ENCODE measurements at places on chromosomes 11 and 22.

DNA sequence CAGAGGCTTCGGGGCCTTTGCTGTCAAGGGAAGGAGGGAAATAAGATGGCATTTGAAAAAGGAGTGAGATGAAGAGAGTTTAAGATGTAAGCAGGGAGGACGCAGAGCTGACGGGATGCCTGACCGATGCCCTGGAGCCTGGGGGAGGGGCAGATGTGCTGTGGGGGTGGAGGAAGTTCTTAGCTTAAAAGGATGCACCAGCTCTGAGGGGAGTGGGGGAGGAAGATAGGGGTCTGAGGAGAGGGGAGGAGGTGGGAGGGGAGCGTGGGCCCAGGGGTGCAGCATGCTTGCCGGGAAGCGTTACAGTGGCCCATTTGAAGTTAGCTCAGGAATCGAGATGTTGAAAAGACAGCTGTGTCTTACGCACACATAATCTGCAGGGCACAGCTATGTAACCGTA, 56.3 kb downstream of the RPS6KA4 start:
- DNase-seq = no peak

DNA sequence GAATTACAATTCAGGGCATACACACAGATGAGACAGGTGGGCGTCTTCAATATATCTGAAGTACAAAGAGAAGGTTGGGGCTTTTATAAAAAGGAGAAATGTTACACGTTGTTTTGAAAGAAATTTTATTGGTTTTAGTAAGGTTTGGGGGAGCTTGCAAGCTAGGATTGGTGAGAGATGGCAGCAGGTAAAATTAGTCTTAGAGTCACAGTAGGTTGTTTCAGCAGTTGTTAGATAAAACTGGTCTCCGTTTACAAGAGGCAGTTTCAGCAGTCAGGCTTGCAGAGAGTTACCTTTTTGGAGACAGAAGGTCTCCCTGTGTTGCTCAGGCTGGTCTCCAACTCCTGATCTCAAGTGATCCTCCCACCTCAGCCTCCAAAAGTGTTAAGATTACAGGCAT, 2.4 kb upstream of the SAAL1 start:
- no peak for DNase-seq

GRCh38 chr22:48428631-48429371, 1398.9 kb downstream of the BRD1 start:
- no peak for DNase-seq

- no peak for DNase-seq
These were observed 411 bp downstream of the PPP6R2 start for GRCh38 chr22:50343541-50343935.

DNA sequence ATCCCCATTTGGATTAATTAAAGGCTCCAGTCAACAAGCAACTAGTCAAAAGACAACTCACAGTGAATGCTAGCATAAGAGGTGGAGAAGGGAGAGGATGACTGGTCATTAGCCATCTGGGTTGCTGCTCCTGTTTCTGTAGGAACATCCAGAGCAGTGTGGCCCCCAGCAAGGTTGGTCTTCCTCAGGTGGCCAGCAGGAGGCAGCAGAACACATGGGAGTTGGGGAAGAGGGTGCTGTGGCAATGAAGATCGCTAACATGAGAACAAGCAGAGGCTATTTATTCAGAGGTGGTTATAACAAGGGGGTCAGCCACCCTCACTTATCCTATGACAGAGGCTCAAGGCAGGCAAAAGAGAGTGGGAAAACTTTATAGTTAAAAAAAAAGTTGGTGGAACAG, 21.3 kb downstream of the IZUMO1R start:
- DNase-seq = peak; percentile 57

GRCh38 chr22:48739348-48740085, 1088.2 kb downstream of the BRD1 start:
- DNase-seq = no peak

DNA sequence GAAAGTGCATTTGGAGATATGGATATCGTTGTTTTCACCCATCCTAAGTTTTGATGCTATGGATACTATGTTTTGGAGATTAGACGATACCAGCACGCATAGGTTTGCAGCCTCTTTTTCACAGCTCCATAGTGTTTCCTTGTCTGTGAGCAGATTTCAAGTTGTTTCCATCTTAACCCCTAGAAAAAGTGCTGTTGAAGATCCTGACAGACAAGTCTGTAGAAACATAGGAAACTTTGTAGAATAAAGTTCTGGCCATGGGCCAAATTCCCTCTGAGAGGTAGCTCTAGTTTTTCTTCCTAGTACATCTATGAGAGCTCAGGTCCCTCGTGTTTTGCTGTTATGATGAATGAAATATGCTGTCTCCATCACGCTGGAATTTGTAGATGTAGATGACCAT, 32.4 kb downstream of the ST3GAL4 start:
- no peak for DNase-seq

DNA sequence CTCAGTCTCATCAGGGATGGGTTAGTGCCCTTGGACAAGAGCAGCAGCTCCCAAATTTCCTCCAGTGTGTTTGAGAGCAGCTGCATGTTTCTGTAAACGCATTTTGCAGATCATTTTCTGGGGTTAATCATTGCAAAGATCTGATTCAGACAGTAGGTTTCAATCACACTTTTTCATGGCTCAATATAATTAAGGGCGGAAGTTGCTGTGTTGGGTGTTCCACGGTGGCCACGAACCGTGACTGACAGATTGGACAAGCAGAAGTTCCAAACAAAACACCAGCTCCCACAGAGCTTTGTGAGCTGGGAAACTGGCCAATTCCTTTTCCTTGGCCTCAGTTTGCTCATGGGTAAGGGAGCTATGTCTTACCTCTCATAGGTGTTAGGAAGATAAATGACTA, 8.4 kb upstream of the RASSF10 start:
- no peak for DNase-seq

DNA sequence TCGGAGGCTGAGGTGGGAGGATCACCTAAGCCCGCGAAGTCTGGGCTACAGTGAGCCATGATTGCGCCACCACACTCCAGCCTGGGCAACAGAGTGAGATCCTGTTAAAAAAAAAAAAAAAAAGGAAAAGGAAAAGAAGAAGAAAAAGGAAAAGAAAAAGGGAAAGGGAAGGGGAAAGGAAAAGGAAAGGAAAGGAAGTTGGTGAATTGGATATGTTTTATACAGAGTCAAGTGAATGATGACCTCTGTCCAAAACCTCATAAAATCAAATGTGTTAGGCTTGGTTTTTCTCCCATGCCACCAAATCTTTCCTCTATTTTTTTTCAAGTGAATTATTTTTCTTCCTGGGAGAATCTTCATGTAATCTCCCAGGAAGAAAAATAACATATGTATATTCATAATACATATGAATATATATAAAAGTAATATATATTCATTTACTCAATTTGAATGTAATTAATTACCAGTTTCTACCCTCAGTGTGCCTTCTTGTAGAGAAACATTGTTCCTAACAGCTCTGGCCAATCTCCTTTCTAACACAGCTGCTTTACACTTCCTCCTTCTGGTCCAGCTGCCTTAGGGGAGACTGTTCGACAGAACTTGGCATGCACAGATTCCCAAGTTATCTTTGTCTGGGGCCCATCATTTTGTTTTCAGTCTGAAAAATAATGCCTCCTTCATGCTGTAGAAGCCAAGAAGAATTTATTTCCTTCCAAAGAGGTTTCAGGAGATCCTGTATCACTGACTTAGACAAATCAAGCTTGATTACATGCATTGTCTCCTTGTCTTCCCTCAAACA, 111.9 kb downstream of the CCDC34 start:
- no peak for DNase-seq

- DNase-seq = peak; percentile 11
These were observed 3.7 kb upstream of the MUC5AC start for GRCh38 chr11:1153951-1154493.

DNA sequence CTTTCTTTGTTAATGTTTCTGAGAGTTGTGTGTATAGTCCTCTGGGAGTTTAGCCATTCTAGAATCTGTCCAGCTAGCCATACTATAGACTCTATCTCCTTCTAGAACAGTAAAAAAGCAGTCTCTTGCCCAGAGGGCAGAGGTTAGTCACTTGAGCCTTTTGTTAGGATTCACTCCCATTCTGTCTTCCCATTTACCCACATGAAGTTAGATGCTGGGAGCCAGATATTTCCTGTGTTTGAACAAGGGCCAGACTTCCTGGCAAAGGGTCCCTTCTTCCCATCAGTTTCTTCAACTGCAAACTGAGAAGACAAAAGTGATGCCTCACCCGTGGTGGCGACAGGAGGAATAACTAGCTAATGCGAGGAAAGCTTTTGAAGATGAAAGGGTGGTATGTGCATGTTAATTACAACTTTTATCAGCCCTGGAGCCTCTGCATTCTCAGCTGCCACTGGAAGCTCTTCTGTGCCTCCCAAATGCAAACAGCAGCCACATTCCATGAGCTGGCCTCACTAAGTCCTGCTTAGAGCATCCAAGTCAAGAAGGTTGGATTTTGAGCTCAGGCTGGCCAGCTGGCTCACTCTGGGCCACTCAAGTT, 12.8 kb downstream of the CD44 start:
- no peak for DNase-seq

GRCh38 chr11:110986016-110986415, 259.5 kb upstream of the POU2AF2 start:
- no peak for DNase-seq

- no peak for DNase-seq
These were observed 210.7 kb downstream of the TBC1D22A start for GRCh38 chr22:46972901-46973831.

GRCh38 chr22:22712666-22713365, 68.4 kb downstream of the GGTLC2 start:
- DNase-seq = no peak

GRCh38 chr11:118744046-118744445, 46.9 kb downstream of the DDX6 start:
- no peak for DNase-seq

GRCh38 chr11:19239039-19239438, 1.7 kb downstream of the E2F8 start:
- DNase-seq = no peak

DNA sequence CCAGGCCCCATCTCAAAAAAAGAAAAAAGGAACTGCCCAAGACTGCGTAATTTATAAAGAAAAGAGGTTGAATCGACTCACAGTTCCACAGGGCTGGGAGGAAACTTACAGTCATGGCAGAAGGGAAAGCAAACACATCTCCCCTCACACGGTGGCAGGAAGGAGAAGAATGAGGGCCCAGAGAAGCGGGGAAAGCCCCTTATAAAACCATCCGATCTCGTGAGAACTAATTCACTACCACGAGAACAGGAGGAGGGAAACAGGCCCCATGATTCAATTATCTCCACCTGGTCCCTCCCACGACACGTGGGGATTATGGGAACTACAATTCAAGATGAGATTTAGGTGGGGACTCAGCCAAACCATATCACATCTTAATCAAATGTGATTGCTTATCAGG, 82.2 kb downstream of the BUD13 start:
- DNase-seq = no peak

GRCh38 chr22:47784367-47784983, 1022.0 kb downstream of the TBC1D22A start:
- DNase-seq = no peak

- no peak for DNase-seq
These were observed 25.8 kb downstream of the TSKU start for GRCh38 chr11:76808996-76809395.

Measured in natural killer cell (primary cell).